Activated T-helper 17 cell treated with anti-CD3 and anti-CD28 coated beads, Interleukin-2, amount 50 U/mL, for 72 hours (primary cell): ENCODE measurements at places on chromosomes 6 and 20. TPM values are rescaled to one million over a fixed set of nuclear protein-coding genes. Genes with fewer than 3 reads are reported as not detected.

Gene ATP5F1E
- total RNA-seq: 45.5 TPM

DNA sequence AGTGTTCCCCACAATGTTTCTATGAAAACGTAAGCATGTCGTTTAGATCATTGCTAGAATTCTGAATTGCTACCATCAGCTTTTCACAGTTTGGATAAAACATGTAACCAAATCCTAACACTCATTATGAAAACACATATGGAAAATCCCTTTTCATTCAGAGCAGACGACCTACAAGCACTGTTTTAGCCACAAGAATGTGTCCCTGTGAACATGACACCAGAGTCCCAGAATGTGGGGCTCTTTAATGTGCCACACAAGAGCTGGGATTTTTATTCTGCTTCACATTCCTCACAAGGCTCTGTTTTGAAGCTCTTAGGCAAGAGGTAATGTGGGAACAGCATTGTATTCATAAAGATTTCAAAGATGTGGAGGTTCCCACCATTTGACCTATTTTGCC, 141.1 kb upstream of the CITED2 start:
- ATAC-seq: peak; percentile 88

- ATAC-seq: no peak
These were observed 6.3 kb downstream of the BPIFB2 start for GRCh38 chr20:33013701-33014326.

GRCh38 chr6:116648156-116648555, 20.4 kb downstream of the ZUP1 start:
- ATAC-seq: no peak

- ATAC-seq: no peak
These were observed 214.1 kb downstream of the COL12A1 start for GRCh38 chr6:74991573-74992332.

DNA sequence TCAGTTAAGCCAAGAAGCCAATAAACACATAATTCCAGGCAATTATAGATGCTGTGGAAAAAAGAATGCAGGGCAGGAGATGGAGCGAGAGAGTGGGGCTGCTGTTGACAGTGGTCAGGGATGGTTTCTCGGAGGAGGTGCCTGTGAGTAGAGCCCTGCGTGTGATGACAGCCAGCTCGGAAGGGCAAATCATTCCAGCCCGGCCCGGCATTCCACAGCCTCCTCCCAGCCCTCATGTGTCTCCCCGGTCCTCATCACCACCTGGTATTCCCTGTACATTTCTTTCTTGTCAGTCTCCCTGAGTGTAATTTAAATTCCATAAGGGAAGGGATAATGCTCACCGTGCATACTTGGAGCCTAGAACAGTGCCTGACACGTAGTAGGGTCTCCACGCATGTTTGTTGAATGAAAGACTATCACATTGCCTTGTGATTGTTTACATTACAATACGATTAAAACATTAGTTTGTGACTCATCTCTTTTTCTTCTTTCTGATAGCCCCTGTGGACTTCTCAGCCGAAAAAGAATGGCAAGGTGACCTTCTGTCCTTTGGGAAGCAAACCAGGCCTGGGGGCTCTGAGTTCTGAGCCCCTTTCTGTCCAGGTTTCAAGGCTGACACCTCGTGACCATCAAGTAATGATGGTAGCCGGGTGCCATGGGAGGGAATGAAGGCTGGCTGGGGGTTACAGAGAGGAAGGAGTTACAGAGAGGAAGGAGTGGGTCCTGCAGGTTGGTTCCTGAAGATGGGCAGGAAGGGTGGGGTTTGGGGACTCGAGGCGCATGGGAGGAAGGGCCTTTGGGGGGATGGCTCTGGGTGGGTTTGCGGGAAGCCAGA, 379.5 kb upstream of the SULF2 start:
- no peak for ATAC-seq
